Activated T-cell treated with anti-CD3 and anti-CD28 coated beads for 1 hour (primary cell): ENCODE measurements at places on chromosomes 1 and 21.

- DNase-seq: no peak
These were observed 2.8 kb upstream of the LYPD8 start for GRCh38 chr1:248758352-248758751.

DNA sequence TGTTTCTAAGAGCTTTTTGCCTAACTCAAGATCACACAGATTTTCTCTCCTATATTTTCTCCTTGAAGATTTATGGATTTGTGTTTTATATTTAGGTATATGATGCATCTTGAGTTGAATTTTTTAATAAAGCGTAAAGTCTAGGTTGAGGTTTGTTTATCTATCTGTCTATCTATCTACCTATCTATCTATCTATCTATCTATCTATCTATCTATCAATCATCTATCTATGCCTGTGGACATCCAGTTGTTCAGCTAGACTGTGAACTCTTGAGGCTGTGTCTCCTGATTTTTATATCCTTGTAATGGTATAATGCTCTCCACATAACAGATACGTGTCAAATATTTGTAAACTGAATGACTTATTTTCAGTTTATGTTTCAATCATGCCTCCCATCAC, 120.1 kb downstream of the DNAH14 start:
- DNase-seq: no peak

DNA sequence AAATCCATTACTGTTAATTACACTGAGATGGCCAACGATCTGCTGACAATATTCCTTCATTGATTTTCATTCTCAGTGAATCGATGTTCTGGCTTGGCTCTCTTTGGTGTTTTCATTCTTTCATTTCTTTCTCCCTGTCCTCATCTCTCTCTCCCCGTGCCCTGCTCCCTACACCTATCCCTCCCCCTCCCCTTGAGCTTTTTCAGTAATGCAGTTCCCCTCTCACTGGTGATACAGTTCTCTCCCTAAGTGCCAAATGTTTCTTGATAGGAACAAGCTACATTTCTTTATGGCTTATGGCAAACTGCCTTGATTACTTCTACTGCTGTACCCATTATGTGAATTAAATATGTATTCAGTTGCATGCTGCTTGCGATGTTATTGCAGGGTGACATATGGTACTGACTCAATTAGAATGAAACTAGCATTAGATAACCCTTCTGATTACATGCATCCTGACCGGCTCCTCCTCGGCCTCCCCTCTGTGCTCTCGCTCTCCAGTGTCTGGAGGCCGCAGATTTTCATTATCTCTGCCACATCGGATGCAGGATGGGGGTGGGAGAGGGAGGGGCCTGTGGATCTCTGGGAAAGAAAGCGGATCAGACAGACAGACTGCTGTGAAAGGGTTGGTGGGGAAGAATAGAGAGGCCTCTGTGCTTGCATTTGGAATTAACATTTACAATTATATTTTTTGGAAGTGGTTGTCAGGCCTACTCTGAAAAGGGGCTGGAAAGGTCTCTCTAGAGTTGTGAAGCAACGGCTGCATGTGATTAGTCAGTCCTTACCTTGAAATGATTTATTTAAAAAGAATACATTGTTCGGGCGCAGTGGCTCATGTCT, 130.9 kb downstream of the PBX1 start:
- DNase-seq: no peak

DNA sequence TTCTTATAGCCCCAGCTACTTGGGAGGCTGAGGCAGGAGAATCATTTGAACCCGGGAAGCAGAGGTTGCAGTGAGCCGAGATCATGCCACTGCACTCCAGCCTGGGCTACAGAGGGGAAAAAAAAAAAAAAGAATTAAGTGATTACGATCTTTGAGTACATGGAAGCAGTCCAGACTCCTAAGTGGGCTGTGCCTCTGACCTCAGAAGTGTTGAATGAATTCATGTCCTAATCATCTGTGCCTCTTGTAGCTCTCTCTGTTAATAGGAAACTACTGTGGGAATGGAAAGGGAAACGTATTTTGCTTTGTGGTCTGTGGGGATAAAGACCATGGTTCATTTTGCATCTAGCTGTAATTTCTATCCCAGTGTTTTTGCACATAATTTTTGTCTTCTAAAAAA, 8.4 kb upstream of the IVNS1ABP start:
- no peak for DNase-seq

DNA sequence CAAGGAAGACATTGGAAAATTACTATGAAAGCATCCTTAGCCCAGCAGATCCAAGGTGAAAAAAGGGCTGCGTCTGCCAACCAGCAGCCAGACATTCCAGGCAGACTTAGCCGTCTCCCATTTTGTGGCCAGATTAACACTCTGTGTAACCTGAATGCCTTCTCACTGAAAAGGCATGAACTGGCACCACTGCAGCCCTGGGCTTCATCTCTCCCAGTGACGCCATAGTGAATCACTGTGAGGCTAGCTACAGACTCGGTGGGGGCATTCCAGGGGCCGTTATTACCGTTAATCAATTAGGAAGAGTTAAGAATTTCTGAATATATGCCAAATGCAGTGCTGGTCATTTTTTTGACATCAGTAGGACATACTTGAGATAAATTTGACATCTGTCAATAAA, 627.4 kb downstream of the LMO4 start:
- no peak for DNase-seq

DNA sequence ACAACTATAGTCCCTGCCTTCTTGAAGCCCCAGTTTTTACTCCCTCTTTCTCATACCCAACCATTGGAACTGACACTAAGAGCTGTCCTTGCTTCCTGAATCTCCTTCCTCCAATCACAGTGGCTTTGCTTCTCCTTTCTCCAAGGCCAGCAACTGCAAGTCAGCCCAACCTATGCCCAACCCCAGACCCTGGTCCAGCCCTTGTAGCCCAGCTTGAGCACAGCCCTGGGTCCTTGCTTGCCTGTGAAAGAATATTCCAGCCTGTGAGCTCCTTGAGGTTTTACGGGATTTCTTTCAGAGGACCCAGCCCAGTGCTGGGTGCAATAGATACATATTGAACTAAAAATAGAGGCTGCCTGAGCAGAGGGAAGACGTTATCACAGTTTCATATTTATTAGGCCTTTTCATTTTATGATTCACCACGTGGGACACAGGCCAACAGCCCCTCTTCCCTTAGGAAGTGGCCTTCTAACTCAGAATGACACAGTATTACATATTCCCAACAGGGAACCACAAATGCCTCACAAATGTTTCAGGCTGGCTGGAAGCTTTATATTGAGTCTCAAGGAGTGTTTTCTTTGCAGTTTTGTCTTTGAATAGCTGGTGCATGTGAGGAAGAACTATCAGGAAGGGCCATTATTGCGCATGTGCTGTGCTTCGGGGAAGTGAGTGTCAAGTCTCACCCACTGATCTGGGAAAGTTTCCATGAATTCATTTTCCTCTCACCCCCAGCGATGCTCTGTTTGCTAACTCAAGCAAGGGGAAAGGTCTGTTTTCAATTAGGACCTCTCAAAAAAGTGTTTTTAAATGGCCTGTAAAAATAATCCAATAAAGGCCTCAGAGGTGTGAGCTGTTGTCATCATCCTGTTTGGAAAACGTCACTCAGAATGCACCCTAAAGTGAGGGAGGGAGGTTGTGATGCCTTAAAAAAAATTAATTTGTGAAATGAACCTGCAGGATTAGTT, 92.3 kb upstream of the NFIA start:
- DNase-seq: no peak

DNA sequence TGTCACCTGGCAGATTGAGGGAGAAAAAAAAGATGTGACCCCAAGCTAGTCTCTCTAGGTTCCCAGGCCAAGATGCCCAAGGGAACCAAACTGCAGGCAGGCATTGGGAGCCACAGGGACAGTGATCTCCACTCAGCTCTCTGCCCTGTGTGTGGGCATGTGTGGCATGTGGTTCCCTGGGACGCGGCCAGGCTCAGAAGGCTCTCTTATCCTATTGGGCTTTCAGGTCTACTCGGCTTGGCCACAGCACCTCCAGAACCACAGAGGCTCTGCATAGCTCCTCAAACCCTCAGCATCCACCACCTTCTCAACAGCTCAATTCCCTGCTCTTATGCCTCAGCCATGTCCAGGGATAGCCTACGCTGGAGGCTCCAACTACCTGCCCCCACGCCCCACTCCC, 22.0 kb downstream of the IQGAP3 start:
- DNase-seq: no peak

DNA sequence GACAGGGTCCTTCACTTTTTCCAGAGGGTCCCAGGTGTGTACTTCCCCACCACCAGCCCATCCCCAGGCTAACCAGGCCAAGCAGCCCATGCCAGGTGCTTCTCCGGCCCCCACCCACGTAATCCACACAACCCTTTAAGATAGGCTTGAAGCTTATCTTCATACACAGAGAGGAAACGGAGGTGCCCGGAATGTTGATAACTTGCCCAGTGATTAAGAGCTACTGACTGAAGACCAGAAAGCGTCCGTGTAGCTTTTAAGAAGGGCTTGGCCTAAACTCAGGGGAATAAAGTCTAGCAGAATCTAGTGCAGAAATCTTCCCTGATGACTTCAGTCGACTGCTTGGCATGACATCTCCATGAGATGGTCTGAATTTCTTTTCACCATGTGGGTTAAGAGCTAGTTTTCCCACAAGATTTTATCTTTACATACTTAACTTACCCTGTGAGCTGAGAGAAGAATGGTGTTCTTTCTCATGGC, 138.7 kb downstream of the GALNT2 start:
- no peak for DNase-seq

- no peak for DNase-seq
These were observed 650.1 kb downstream of the KCNT2 start for GRCh38 chr1:195958131-195958530.

DNA sequence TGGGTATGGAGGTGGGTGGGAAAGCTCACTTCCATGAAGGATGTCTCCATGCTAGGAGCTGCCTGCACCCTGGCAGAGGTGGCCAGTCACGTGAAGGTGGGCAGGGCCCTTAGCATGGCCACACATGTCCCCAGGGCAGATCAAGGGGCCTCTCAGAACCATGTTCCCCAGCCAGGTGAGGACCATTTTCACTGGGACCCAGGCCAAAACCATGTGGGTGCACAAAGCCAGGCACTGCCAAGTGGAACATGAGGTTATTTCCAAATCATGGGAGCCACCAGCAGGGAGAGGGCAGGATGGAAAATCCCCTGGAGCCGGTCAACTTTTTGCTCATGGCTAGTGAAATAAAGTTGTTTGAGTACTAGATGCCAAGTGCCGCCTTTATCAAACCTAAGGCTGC, 9.7 kb downstream of the ZNF692 start:
- no peak for DNase-seq
